ENCODE measurements at places on chromosomes 3 and 15. TPM values are rescaled to one million over a fixed set of nuclear protein-coding genes. Genes with fewer than 3 reads are reported as not detected.

UBA7 gene
- 3.4 TPM for total RNA-seq

DNA sequence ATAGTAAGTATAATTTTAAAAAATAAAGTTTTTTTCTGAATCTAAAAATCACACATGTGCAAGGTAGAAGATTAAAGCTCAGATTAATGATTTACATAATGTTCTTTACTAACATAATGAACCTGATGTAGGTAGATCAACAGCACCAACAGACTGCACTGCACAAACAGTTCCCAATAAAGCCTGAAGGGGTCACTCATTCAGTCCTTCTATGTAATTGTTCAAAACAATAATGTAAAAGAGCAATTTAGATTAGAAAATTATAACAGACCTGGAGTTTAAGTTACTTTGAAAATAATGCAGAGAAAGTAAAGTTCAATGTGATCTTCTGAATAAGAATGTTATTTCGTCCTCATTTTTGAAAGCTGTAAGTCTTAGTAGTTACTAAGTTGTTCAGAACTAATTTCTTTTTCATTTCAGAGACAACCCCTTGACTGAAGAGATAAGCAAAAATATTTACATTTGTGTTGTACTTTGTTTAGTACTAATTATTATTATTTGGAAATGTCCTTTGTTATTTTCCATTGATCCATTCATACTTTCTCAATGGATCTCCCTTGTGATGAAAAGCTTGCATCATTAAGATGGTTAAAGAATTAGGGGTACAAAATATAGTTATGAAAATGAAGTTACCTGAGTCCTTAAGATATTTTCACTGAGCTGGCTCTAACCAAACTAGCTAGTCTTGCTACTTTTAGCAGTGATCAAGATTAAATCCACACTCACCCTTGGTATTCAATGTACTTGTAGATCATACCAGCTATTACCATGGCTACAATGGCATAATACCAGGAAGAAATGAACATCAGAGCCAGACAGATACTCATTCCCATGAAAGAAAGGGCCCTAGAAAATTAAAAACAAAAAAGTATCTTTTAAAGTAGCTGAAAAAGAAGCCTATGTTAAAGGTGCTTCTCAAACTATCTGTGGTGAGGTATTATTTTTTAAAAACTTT lies 16.8 kb downstream of the EMC4 start:
- DNase-seq = no peak

- no peak for DNase-seq
Observed at GRCh38 chr3:172355836-172356235, 92.4 kb downstream of the GHSR start.

DNA sequence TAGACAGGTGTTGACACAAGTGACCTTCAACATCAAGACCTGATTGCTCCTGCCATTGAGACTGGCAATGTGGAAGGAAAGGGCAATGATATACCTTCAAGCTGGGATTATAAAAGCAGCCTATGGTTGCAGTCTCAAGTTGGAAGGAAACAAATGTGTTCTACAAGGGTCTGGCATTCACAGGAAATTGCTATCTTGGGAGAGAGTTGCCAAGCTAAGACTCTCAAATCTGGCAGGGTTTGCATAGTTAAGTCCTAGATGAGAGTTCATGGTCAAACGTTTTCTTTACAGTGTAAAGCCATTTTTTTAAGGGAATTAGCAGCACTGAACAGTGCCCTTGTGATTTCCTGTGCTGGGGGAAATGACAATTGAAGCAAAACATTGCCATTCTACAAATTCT lies 546.9 kb upstream of the CFAP20DC start:
- DNase-seq = no peak
